ENCODE measurements at places on chromosomes 6 and 20.

- DNase-seq = no peak
These were observed 199.4 kb downstream of the PHACTR1 start for GRCh38 chr6:12916006-12916405.

- no peak for DNase-seq
These were observed 45.6 kb downstream of the PDE7B start for GRCh38 chr6:135897087-135897486.

- no peak for DNase-seq
These were observed 1215.6 kb upstream of the MAP3K7 start for GRCh38 chr6:91802431-91802830.

DNA sequence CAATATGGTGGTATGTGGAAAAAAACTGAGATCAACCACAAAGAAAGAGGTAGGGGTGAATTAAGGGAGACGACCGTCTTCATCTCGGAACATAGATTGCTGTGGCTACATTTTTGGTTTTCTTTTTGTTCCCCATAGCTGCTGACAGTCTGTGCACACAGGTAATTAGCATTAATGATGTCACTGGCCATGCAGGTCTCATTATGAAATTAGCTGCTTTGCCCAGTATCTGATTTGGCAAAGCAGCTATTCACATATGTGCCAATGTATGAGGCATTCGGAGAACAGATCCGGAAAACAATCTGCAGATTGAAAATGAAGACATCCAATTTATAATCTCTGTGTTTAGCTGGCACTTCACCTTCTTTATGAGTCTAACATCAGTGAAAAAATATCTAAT lies 13.1 kb downstream of the NOX3 start:
- DNase-seq = no peak

DNA sequence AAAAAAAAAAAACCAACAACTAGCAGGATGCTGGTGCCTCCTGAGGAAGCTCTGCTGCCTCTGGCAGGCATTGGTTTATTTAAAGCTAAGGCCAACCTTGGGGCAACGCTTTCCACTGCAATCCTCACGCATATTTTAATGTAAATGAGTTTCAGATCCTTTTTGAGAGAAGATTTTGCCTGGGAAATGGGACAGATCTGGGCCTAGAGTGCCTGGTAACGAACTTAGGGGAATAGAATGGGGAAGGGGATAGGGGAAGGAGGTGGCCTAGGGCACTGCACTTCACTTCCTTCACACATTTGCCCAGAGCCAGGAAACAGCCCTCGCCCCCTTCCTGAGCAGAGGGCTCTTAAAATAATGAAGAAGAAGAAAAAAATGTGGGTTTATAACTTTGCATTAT lies 132.7 kb upstream of the TMEM170B start:
- no peak for DNase-seq
